ENCODE measurements at places on chromosomes 4 and X.

DNA sequence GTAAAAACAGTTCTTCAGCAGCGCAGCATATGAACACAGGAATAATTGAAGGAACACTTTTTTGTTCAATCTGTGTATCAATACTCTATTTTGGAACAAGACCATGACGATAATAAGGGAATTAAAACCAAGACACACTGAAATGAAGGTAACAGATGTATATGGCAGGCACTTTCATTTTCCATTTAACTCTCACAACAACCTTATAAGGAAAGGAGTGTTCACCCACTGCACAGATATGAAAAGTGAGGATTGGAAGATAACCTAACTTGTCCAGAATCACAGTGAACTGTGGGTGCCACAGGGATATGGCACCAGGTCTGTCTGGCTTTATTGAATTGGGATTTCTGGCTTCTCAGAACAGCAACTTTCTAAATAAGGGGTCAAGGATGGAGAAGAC, 153.3 kb downstream of the MID1IP1 start:
- no peak for DNase-seq

- DNase-seq, result no peak
These were observed 1.2 kb downstream of the GNPDA2 start for GRCh38 chr4:44725166-44725565.

- peak; percentile 55 for DNase-seq
These were observed 442 bp downstream of the NDUFB11 start for GRCh38 chrX:47143894-47144625.

- DNase-seq, result no peak
These were observed 372.3 kb upstream of the F9 start for GRCh38 chrX:139158256-139158655.

- peak; percentile 34 for DNase-seq
These were observed 122.7 kb downstream of the CBLL2 start for GRCh38 chrX:22395372-22395771.

DNA sequence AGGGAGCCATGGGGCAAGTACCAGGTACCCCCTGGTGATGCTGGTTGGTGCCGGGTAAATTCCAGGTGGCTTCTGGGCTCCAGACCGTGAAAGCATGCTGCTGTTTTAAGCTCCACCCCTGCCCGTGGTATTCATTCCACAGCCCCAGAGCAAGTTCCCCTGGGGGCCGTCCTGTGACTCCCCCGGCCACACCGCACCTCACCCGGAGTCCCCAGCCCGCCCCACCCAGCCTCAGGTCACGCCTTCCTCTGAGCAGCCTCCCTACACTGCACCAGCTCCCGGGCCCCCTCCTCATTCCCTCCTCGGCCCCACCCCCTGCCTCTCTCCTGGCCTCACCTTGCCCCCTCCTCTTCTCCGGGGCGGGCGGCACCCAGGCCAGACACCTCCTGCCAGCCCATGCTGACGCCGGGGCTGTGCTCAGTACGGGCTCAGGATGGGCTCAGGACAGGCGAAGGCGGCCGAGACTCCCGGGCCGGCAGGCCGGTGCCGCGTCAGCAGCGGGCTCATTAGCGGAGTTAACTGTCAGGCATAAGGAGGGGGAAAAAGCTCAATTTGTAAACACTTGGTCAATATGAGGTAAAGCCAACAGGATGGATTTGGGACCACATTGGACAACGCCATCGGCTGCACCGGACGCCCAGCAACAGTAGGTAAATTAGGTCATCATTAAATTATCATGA, 127.4 kb downstream of the FAM53A start:
- no peak for DNase-seq

- DNase-seq, result peak; percentile 32
These were observed at the start of gene ATOH1 for GRCh38 chr4:93828332-93828994. Gene ATOH1 (plus strand): TSS chr4:93828753. CDS start chr4:93828927, 174 bp downstream.

DNA sequence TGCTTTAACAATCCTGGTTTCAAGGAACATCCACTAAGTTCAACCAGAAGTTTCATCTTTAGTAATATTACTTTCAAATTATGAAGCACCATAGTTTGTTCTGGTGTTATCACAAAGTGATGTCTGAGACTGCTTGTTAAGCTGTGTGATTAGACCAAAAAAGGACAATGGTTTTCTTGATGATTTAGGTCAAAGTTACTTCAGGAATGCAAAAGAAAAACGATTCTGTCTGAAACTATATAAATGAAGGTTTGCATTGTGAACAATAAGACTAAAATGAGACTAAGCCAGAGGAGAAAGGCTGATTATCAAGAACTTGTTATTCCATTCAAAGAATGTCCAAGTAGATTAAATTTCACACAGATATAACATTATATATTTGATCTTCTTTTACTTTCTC, 122.4 kb upstream of the ETNPPL start:
- DNase-seq, result no peak

- no peak for DNase-seq
These were observed 193.0 kb downstream of the MGST2 start for GRCh38 chr4:139858436-139859205.

GRCh38 chrX:46447384-46447783, 97.8 kb downstream of the ZNF674 start:
- DNase-seq, result no peak

DNA sequence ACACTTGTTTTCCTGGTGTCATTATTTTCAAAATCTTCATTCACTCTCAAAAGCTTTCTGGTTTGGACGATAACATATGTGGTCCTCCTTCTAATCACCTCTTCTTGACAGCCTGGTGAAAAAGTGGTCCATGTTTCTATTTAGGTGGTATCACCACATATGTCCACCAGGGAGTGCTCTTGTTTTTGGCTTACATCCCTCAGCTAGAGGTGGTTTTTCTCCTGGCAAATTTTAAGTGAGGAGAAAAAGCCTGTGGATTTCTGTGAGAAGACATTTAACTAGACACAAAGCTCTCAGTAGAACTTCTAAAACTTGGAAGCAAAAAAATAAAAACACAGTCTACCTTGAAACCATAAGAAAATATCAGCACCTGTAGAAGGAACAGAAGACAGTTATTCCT, 58.0 kb upstream of the FRMPD4 start:
- DNase-seq, result peak; percentile 8

GRCh38 chr4:6272863-6273660, 3.4 kb downstream of the WFS1 start:
- DNase-seq, result peak; percentile 45

GRCh38 chrX:108736509-108737479, at the start of gene IRS4:
Gene IRS4 (minus strand): TSS chrX:108736563.
- DNase-seq, result no peak

DNA sequence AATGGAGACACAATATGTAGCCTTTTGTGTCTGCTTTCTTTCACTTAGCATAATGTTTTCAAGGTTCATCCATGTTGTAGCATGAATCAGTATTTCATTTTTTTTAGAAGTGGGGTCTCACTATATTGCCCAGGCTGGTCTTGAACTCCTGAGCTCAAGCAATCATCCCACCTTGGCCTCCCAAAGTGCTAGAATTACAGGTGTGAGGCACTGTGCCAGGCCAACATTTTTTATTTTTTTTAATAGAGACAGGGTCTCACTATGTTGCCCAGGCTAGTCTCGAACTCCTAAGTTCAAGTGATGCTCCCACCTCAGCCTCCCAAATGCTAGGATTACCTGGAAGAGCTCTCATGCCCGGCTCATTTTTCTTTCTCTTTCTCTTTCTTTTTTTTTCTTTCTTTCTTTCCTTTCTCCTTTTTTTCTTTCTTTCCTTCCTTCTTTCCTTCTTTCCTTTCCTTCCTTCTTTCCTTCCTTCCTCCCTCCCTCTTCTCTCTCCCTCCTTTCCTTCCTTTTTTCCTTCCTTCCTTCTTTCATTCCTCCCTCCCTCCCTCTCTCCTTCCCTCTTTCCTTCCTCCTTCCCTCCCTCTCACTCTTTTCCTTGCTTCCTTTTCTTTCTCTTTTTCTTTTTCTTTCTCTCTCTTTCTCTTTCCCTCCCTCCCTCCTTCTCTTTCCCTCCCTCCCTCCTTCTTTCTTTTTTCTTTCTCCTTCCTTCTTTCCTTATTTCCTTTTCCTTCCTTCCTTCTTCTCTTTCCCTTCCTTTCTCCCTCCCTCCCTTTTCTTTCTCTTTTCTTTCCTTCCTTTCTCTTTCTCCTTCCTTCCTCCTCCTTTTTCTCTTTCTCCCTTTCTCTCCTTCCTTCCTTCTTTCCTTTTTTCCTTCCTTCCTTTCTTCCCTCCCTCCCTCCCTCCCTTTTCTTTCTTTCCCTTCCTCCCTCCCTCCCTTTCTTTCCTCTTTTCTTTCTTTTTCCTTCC, 10.1 kb upstream of the RPL39 start:
- no peak for DNase-seq
